ENCODE measurements at places on chromosomes 4 and X. TPM values are rescaled to one million over a fixed set of nuclear protein-coding genes. Genes with fewer than 3 reads are reported as not detected.
A peak's percentile ranks its signal among the peaks of the same experiment; 100 is the strongest.

The BMX gene
- total RNA-seq = not detected

DNA sequence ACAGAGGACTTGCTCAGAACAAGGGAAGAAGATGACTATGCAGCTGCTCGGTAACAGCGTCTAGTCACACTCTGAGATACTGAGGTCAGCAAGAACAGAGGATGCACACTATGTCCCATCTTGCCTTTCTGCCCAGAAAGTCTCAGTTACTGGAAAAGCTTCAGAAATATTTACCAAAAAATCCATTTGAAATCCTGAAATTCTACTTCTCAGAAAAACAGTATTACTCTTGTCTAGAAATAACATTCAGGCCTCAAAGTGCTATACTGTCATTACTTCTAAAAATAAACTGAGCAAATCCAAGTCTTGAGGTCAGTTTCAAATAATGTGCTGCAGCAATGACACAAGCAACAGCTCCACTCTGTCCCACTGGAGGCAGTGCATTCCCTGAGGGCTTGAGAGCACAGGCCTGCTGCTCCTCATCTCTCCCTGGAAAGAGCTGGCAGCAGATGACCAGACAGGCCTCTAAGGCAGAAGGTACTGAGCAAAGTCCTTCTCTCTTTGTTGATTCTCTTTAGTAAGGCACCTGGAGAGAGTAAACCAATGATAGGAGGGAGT lies 76.9 kb downstream of the CAMK2D start:
- H3K27me3 ChIP-seq = no peaks in the 10 kb centered on the region
- no peak overlapping the region for H3K4me3 ChIP-seq

DNA sequence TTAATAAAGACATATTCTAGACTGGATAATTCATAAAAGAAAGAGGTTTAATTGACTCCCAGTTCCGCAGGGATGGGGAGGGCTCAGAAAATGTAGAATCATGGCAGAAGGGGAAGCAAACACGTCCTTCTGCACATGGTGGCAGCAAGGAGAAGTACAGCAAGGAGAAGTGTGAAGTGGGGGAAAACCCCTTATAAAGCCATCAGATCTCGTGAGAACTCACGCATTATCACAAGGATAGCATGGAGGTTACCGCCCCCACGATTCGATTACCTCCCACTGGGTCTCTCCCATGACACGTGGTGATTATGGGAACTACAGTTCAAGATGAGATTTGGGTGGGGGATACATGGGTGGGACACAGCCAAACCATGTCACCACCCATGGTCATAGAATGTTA lies 58.3 kb downstream of the MTNR1A start:
- no peak overlapping the region for H3K4me3 ChIP-seq
- no peaks in the 10 kb centered on the region for H3K27me3 ChIP-seq
- H3K27ac ChIP-seq = no peak overlapping the region
- no peak for DNase-seq
- no peaks in the 10 kb centered on the region for H3K4me1 ChIP-seq

The LDOC1 gene
- 49.9 TPM for total RNA-seq

The ARAP2 gene
- 10.4 TPM for total RNA-seq

DNA sequence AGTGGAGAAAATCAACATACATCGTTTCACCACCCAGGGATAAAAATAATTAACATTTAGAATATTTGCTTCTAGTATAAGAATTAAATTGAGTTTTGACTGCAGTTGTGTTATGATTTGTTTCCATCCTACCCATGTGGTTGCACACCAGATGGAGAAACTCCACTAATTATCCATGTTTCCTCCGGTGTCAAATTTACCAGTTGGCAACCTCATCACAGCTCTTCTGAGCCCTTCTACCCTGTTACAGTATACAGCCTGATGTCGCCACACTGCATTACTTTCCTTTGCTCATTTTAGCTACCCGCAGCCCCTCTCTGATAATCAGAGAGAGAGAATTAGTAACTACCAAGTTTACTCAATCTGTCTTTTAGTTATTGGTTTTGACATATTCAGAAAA lies 411.2 kb downstream of the DTHD1 start:
- H3K4me3 ChIP-seq = no peak overlapping the region
- DNase-seq = no peak
- no peaks in the 10 kb centered on the region for H3K36me3 ChIP-seq
- no peaks in the 10 kb centered on the region for H3K27me3 ChIP-seq

The TCEAL6 gene
- not detected for total RNA-seq

DNA sequence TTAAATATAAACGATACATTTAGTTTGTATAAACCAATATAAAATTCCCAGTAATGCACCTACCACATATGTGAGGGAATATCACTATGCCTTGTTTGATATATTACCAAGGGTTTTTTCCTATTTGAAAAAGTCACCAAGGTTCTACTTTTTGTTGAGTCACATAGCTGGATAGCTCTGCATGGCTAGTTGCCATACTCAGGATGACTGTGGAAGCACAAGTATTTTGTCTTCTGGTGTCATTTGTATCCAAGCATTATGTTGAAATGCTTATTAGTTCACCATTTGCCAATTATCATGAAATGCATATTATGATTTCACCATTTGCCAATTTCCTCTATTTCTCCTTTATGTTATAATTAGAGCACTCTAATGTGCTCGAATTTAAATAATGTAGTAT lies 162.7 kb upstream of the TTC29 start:
- H3K36me3 ChIP-seq = no peaks in the 10 kb centered on the region
- no peak overlapping the region for H3K4me3 ChIP-seq
- DNase-seq = peak; percentile 47
- peaks cover 11% of the 10 kb centered on the region for H3K4me1 ChIP-seq

DNA sequence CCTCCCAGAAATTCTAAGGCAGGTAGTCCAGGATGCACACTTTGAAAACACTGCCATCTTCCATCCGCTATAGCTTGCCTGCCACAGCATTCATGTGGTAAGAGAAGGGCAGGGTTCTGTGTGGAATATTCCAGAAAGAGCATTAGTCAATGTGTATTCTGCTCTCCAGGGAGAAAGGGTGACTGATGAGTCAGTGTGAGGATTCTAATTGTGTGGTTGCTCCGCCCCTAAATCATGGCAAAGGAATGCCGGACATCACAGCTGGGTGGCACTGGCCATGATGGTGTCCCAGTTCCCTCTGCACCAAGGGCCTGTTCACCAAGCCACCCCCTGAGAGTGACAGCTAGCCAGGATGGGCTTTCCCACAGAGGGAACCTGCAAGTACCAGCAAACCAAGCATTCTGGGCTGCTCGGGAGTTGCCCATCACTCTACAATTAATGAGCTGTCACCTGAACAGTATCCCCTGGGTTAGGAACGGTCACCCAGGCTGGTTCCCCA lies 9.5 kb downstream of the IDS start:
- H3K4me3 ChIP-seq = no peak overlapping the region
- H3K36me3 ChIP-seq = peaks cover 28% of the 10 kb centered on the region
- DNase-seq = peak; percentile 83
- H3K4me1 ChIP-seq = peaks cover 38% of the 10 kb centered on the region

- H3K27me3 ChIP-seq = no peaks in the 10 kb centered on the region
- DNase-seq = no peak
- H3K4me3 ChIP-seq = no peak overlapping the region
- no peaks in the 10 kb centered on the region for H3K36me3 ChIP-seq
Observed at GRCh38 chr4:109588176-109588575, 28.1 kb downstream of the MCUB start.

DNA sequence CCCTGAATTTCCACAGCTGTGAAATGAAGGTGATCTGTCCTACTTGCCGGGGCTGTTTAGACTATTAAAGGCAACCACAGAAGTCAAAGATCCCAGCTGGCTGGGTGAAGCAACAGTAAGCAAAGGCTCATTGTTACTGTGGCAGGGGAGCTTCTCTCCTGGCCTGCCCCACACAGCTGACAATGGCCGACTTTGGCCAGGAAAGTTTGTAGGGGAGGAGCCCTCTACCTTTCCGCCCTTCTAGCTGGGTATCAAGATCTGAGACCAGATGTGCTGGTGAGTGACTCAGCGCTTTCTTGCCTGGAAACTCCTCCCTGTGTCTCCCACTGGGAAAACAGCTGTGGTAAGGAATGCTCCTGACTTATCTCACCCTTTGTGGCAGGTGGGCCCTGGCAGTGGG lies 21.1 kb downstream of the RASSF6 start:
- H3K36me3 ChIP-seq = no peaks in the 10 kb centered on the region
- H3K4me3 ChIP-seq = no peak overlapping the region
- no peak overlapping the region for H3K27ac ChIP-seq
- peaks cover 3% of the 10 kb centered on the region for H3K4me1 ChIP-seq

The VEGFC gene
- total RNA-seq = 24.2 TPM

The FRMPD3 gene
- total RNA-seq = 2.8 TPM

The TFE3 gene
- total RNA-seq = 46.5 TPM

The SLC9B1 gene
- total RNA-seq = 0.36 TPM

- no peaks in the 10 kb centered on the region for H3K4me1 ChIP-seq
- no peaks in the 10 kb centered on the region for H3K27me3 ChIP-seq
- no peak overlapping the region for H3K4me3 ChIP-seq
- DNase-seq = no peak
- no peaks in the 10 kb centered on the region for H3K36me3 ChIP-seq
- no peak overlapping the region for H3K27ac ChIP-seq
Observed at GRCh38 chrX:460823-461640, 74.3 kb upstream of the PPP2R3B start.

The PRR27 gene
- not detected for total RNA-seq

The SYTL4 gene
- total RNA-seq = 3.3 TPM

DNA sequence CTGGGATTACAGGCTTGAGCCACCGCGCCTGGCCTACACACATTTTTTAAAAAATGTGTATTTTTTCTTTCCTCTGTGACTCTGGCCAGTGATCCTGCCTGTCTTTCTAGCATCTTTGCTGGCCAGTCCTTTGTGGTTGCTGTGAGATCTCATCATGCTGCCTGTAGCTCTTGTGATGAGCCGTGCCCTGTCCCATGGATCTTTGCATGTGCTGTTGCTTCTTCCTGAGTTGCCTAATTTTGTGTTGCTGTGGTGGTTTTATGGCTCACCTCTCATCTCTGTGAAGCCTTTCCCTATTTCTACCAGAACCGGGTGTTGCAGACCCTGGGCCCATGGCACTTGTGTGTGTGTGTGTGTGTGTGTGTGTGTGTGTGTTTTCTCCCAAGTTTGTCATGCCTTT lies 8.3 kb downstream of the NSD2 start:
- H3K4me3 ChIP-seq = no peak overlapping the region
- H3K4me1 ChIP-seq = peaks cover 5% of the 10 kb centered on the region
- no peak overlapping the region for H3K27ac ChIP-seq

- no peak overlapping the region for H3K4me3 ChIP-seq
- DNase-seq = no peak
- H3K27ac ChIP-seq = no peak overlapping the region
- H3K36me3 ChIP-seq = no peaks in the 10 kb centered on the region
Observed at GRCh38 chrX:134158821-134159512, 78.0 kb upstream of the CCDC160 start.

DNA sequence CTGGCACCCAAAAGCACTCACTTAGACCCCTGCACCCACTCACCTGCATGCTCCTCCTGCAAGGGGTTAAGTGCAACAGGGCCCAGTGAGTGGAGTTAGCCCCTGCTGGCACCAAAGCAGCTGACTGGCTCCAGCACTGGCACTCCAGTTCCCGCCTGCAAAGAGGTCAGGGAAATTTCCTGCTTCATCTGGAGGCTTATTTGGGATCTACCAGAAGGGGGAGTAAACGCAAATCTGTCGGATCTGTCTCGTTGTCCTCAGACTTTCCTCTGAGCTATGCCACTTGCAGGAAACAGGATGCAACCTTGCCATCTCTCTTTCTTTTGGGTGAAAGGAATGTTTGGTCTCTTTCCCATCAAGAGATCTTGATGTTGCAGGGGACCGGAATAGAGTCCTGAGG lies 435.6 kb downstream of the PCDH10 start:
- no peak overlapping the region for H3K4me3 ChIP-seq
- no peak for DNase-seq
- no peaks in the 10 kb centered on the region for H3K36me3 ChIP-seq
- no peak overlapping the region for H3K27ac ChIP-seq
- no peaks in the 10 kb centered on the region for H3K4me1 ChIP-seq

All from astrocyte (in vitro differentiated cells and primary cell).